ENCODE measurements at places on chromosomes 1 and 21. TPM values are rescaled to one million over a fixed set of nuclear protein-coding genes. Genes with fewer than 3 reads are reported as not detected.

The STYXL2 gene
- total RNA-seq: not detected

The SLC22A15 gene
- 7.6 TPM for total RNA-seq

The RBM11 gene
- not detected for total RNA-seq

The AGMAT gene
- 0.99 TPM for total RNA-seq

The RBM15 gene
- 34.2 TPM for total RNA-seq

The ODR4 gene
- 15.5 TPM for total RNA-seq

The ECM1 gene
- total RNA-seq: 74.4 TPM

The FAM151A gene
- total RNA-seq: not detected

The SERPINC1 gene
- 0.17 TPM for total RNA-seq

The DNAJC6 gene
- 0.83 TPM for total RNA-seq

The GBP4 gene
- 0.15 TPM for total RNA-seq

The SH2D5 gene
- 4.2 TPM for total RNA-seq

The LEPR gene
- 28.6 TPM for total RNA-seq

The SYDE2 gene
- total RNA-seq: 4.9 TPM

The MYBPH gene
- 2.2 TPM for total RNA-seq

The CTBS gene
- 19.6 TPM for total RNA-seq

The BEST4 gene
- total RNA-seq: 0.33 TPM

Measured in smooth muscle cell of trachea (primary cell).